ENCODE measurements at places on chromosomes 3 and 15.

DNA sequence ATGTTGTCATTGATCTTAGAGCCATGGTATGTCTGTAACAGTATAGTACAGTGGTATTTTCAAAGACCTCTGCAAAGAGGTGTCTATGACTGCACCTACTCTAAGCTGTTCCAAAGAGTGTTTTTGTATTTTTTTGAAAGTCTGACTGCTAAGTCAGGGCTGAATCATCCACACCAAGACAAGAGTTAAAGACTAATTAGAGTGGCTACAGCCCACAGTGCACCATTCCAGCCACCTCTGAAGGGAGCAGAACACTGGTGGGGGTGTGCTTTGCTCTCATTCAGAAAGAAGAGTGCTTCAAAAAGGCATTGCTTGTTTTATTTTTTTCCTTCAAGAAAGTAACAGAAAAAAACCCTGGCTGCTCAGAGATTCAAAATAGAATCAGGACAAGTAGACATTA is 301.4 kb downstream of the GABRG3 start:
- DNase-seq, result no peak

DNA sequence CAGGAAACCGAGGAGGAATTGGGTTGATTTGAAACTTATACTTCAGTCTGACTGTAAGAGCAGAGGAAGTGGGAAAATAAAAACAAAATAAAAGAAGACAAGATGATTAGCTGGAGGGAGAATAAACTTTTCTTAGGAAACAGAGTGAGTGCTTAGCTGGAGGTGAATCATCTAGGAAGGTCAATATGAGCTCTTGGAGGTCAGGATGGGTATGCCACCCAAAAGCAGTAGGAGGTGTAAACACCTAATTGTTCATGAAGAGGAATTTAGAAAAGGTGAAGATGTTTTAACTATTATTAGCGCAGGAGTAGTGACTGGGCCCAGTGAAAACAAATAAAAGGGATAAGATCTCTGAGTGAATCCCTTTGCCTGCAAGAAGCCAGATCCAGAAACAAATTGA is 39.9 kb upstream of the ARL14 start:
- no peak for DNase-seq

DNA sequence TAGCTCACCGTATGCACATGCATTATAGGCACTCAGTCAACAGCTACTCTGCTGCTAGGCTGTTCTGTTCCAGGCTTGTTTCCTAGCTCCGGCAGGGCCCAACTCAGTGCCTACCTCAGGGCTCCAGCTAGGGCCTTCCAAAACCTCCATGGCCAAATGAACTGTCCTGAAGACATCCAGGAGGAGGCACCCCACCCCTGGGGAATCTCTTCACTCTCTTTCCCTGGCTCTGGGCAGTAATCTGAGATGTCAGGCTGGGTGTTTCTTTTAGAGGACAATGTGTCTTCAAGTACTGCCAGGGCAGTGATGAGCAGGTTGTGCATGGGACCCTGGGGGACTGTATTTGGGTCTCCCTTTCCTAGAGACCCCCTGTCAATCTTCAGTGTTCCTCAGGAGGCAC is 38.3 kb upstream of the TPM1 start:
- DNase-seq, result no peak

- DNase-seq, result no peak
Measured at GRCh38 chr3:196174652-196175051, 36.5 kb downstream of the ZDHHC19 start.

GRCh38 chr3:34863485-34863884 is 775.8 kb upstream of the ARPP21 start:
- no peak for DNase-seq

DNA sequence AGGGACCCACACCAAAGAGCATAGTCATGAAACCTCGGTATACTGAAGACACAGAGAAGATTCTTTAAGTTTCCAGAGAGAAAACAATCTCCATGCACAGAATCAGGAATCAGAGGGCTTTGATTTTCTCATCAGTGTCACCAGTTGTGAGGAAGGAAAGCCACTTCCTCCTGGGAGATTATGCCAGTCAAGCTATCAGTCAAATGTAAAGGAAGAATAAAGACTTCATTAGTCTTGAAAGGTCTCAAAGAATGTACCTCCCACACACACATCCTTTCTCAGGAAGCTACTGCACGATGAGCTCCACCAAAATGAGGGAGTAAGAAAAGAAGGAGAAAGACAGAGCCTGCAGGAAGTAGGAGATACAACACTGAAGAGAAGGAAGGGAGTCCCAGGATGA is 486.3 kb downstream of the SHQ1 start:
- no peak for DNase-seq

DNA sequence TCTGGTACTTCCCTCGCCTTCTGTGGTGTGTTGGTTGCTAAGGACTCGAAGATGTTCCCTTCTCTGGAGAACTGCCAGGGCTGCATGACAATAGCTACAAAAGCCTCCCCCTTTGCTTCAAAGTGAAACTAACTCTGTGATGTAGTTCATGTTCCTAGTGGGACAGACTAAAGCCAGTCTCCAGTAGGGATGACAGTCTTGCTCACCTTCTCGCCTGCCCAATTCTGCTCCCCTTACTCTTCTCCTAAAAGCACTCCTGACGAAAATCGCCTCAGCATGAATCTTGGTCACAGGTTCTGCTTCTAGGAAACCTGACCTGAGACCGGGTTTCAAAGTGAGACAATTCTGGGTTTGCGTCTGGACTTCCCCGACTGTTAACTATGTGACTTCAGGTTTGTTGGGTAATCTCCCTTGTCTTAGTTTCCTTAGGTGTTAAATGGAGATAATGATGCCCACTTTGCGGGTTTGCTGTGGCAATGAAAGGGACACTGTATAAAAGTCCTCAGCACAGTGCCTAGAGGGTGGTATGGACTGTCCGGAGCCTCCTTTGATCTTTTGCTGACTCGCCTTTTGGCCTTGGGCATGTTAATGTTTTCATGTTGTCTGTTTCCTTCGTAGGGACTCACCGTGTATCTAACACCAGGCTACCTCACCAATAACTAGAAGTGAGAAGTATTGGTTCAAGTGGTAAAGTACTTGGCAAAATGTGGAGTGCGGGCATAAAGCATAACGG is 24.9 kb upstream of the THRB start:
- peak; percentile 25 for DNase-seq

GRCh38 chr3:15151166-15151565 is 52.2 kb upstream of the RBSN start:
- DNase-seq, result peak; percentile 41

DNA sequence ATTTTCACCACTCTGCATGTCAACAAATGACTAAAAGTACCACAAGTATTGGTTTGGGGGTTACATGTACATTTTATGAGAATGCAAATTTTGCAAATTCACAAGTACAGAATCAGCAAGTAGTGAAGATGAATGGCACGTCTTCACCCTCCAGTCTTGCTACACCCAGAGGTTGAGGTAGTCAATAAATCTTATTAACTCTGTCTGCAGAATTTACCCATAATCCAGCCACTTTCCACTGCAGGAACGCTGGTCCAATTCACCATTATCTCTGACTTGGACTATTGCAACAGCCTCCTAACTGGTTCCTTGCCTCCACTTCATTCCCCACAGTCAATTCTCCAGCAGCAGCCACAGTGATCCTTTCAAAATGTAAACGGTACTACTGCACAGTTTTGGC is 10.6 kb downstream of the PSMA4 start:
- no peak for DNase-seq
